ENCODE measurements at places on chromosomes 6 and 20.

DNA sequence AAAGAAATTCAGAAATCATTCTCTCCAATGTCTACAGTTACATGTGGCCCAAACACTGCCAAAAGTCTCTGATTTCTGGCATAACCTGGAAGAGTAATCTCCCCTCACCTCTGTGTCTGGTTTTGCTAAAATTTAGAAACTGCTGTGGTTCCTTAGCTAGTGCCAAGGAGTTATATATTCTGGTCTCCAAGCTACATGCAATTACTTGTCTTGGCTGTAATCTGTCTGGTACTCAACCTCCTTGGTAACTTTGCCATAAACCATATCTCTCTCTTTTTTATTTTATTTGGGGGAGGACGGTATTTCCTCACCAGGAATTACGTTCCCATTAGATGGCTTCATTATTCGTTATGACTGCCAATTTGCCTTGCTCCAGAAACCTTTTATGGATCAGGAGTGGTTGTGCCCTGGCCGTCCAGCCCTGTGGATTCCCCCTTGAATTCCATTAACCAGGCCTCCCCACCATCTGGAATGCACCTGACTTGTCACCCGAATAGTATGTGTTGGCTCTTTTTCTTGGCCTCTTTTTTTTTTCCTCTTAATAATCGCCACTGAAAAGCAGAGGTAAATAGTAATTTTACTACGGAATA, 400.0 kb downstream of the CD83 start:
- no peak for DNase-seq

GRCh38 chr6:165655191-165655590, 7.8 kb downstream of the PDE10A start:
- no peak for DNase-seq

DNA sequence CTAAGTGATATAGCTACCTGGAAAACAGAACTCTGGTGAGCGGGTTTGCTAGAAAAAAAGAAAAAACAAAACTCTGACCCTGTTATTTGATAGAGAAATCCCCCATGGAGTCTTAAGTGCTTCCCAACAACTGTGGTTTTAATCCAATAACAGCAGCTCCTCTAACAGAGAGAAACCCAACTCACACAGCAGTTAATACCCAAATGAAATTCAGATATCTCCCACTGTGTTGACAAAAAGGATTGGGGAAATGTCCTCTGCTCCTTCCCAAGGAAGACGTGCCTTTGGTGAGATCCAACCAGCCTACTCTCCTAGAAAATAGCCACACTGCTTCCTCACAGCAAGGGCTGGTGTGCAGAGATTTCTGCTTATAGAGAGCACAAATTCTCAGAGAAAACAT, 200.4 kb upstream of the FBXL4 start:
- no peak for DNase-seq

GRCh38 chr20:32358883-32359632, 927 bp downstream of the ASXL1 start:
- peak; percentile 69 for DNase-seq

- DNase-seq = peak; percentile 20
These were observed 185.6 kb downstream of the TSHZ2 start for GRCh38 chr20:53157443-53158408.

- DNase-seq = no peak
These were observed 811.3 kb downstream of the DHX35 start for GRCh38 chr20:39773380-39774000.

GRCh38 chr20:36043441-36043840, 75.1 kb downstream of the CNBD2 start:
- DNase-seq = no peak

DNA sequence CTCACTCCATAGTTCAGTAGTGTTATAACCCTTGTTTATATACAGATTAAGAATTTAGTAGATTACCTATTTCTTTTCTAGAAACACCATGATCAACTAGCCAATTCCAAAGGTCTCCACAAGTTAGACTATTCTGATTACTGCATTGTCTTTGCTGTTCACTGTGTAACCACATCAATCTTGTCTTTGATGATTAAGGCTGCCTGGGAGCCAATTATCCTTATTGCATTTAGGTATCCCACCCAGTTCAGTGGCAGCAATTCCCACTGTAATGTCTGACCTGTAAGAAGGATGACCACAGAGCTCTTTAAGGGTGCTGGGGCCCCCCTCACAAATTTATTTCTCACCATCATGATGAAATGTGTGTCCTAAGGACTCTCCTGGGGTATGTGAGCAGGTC, 40.2 kb downstream of the PKIB start:
- no peak for DNase-seq

DNA sequence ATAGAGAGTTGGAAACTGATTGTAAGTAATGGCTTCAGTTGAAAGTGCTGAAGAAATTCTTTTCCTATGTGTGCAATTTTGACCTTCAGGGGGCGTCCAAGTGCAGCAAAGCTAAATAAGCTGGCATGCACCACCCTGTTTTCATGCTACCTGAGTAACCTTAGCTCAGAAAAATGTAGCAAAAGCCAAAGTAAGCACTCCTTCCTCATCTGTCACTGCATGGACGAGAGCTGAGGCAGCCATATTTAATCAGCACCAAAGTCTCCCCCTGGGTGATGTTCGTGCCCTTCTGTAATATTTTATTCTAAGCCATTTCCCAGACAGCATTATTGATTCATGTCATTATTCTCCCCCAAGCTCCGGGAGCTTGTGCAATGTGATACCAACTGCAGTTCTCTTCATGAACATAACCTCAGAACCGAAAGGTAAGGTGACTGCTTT, 123.1 kb downstream of the RPS12 start:
- DNase-seq = no peak

- no peak for DNase-seq
These were observed 15.0 kb downstream of the OR2B3 start for GRCh38 chr6:29071831-29072723.

DNA sequence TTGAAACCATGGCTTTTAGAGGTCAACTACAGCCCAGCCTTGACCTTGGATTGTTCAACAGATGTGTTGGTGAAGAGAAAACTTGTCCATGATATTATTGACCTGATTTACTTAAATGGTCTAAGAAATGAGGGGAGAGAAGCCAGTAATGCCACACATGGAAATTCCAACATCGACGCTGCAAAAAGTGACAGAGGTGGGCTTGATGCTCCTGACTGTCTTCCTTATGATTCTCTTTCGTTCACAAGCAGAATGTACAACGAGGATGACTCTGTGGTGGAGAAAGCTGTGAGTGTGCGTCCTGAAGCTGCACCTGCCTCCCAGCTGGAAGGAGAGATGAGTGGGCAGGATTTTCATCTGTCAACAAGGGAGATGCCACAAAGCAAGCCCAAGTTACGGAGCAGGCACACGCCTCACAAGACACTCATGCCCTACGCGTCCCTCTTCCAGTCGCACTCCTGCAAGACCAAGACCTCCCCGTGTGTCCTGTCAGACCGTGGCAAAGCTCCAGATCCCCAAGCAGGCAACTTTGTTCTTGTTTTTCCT, 16.2 kb downstream of the TTLL2 start:
- DNase-seq = no peak

DNA sequence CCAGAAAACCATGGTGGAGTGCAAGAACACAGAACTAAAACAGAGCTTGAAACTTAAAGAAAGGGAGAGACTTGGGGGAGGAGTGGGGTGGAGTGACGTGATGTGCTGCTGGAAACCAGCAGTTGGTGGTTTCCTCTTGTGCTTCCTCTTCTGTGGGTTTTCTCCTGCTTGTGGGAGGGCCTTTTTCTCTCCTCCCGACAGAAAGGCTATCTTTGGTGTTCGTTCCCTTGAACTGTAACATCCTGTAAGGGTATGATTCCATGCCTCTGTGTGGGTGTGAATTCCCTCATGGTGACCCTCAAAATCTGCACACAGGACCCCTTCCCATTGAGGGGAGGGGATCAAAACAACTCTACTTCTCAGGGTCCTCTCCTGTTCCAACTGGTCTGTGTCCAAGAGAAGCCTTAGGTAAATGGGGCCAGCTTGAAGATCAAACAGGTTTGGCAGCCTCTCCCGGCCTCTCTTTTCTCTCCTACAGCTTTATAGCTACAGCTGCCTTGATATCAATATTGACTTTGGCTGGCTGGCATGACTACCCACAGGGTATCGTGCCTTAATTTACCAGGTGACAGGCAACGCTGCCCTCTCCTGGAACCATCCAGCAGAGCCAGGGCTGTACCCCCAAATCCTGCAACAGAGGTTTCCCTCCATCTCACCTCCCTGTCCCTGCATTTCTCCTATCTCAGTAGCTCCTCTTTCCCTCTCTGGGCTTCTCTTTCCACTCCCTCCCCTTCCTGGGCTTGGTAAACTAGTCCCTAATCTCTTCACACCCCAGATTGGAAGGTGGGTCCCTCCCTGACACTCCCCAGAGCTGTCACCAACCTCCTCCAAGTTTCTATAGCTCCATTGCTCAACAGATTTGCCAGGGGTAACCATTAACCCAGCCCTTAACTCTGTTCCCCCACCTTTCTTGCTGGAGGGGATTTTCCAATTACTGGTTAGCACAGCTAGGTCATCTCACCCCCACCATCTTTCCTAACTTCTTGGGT, 1.5 kb upstream of the MSH5 start:
- DNase-seq = peak; percentile 82

DNA sequence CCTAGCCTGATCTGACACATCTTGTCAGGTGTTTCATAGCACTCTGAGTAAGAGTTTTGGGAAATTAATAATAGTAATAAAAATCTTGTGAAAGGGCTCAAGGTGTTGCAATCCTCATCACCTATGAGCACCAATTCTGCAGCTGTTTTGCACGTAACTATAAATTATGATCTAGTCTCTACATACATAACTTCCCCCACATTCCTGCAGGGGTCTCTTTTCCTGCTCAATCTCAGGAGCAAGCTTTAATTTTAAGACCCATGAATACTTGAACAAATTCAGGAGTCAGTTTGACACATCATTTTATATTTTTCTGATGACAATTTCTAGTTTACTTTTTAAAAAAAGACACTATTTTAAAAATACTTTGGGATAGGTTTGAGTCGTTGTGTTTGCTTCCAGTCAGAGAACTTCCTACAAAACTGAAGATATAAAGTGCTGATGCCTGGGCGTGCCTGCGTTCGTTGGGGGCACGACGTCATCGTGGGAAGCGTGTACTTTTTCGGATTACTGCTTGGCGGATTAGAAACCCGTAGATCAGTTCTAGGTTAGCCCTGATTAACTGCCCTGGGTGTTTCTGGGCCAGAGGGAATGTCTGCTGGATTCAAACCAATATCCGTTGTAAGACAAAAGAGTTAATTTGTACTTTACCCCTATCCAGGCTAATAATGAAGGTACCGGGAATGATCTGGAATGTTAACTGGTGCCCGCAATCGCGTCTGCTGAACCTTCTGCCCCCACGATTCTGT, 1.0 kb upstream of the E2F3 start:
- DNase-seq = peak; percentile 55

DNA sequence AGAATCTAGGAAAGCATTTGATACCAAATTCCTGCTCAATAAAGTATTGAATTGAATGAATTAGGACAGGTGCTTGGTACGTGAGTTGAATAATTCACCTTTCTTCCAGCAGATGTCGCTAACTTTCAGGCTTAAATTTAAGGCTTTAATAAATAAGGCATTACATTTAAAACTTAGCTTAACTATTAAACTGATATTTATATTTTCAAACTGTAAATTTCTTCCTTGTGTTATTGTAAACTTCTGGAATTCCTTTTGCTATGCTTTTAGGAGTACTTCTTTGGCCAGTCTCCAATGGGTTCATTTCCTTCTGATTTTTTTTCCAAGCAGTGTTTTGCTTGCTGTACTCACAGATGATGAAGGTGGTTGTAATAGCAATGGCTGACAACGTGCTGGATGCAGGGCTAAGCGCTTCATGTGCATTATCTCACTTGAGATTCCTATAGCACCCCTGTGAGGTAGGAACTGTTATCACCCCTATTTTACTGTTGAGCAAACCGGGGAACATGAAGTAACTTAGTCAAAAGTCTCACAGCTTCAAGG, 71.3 kb upstream of the SLC2A12 start:
- DNase-seq = no peak

DNA sequence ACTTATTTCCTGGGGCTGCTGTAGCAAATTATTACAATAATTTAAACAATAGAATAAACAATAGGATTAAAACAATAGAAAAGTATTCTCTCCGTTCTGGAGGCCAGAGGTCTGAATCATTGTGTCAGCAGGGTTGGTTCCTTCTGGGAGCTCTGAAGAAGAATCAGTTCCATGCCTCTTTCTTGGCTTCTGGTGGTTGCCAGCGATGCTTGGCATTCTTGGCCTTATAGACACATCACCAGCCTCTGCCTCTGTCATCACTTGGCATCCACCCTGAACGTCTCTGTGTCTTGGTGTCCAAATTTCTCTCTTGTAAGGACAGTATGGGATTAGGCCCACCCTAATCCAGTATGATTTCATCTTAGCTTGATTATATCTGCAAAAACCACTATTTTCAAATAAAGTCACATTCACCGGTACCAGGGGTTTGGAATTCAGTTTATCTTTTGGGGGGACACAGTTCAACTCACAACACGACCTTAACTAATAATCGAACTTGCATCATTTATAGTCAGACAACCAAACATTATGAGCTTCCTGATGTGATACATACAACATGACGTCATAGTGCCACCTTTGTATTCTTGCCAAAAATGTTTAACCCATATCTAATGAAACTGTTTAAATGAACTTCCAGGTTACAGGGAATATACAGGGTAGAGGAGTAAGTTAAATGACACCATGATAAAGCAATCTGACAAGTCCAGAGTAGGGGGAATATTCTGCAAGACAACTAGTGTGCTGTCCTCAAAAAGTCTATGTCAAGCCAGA, 84.7 kb upstream of the RNF24 start:
- DNase-seq = no peak

GRCh38 chr20:62285722-62286121, 17.1 kb upstream of the ADRM1 start:
- DNase-seq = no peak

DNA sequence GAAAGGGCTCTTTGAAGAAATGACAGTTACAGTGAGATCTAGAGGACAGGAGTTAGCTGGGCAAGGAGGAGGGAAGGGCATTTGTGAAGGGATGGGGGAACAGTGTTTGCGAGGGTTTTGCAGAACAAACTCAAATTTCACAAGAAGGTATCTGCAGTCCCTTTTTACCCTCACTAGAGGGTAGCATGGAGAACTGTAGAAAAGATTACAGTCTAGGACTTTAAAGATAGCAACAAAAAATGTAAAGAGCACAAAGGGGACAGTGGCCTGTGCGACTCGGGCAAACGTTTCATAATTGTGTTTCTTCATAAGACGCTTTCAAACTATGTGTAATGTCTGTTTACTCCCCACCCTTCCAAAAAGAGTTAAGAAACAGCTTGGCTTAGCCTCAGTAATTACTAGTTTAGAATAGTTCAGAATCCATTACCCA, 21.2 kb upstream of the ASXL1 start:
- no peak for DNase-seq

DNA sequence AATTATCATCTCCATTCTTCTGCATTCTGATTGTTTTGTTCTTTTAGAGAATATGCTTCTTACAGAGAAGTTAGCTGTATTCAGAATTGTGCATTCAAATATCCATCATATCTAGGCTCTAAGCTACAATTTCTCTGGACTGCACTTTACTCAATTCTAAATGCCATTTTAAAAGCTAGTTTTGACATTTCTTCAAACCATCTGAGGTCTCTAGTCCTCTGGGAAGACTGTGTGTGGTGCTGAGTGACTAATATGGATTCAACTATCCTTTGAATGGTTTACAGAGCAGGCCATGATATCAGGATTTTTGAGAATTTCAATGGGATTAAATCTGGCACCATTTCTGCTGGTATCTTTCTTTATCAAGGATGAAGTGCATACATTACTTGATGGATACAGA, 285.7 kb downstream of the BTBD3 start:
- no peak for DNase-seq

Measured in CD4-positive, alpha-beta T cell treated with Interleukin-15 for 1 hour (primary cell).